NCI-H1930 (cell line): ENCODE measurements at places on chromosomes 4 and X.

- DNase-seq, result no peak
These were observed 14.3 kb upstream of the GABRE start for GRCh38 chrX:151988706-151989299.

GRCh38 chr4:175970724-175971123, 94.9 kb upstream of the WDR17 start:
- DNase-seq, result no peak

DNA sequence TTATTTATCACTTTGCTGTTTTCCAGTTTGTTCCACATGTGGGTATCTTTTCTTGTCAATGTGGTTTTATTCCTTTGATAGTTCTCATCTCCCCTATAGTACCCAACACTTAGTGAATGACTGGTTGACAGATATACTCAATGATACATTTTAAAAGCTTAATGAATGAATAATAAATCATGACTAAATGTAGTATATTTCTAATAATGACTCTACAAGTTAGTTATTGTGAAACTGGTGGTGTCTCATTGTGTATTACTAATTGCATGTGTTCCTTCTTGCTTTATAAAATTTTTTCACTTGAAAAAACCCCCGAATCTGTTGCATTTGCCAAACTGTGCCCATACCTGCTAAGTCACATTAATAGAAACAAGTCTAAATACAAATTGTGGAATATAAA, 95.4 kb downstream of the MBNL3 start:
- no peak for DNase-seq

GRCh38 chr4:58313444-58313843, 1203.3 kb upstream of the IGFBP7 start:
- no peak for DNase-seq

DNA sequence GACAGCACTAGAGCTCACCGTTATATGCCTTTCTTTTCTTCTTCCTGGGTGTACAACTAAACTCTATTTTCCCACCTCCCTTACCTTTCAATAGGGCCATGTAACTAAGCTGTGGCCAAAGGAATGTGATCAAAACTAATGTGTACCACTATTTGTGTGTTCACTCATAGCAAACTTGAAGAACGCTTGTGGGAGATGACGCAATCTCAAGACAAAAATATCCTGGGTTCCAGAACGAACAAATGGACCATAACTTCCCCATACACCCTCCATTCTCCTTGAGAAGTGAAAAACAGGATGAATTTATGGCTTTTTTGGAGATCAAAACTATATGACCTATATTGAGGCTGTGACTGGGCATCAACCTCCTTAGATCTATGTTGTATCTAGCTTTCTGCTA, 139.7 kb upstream of the GLRA2 start:
- DNase-seq, result no peak

DNA sequence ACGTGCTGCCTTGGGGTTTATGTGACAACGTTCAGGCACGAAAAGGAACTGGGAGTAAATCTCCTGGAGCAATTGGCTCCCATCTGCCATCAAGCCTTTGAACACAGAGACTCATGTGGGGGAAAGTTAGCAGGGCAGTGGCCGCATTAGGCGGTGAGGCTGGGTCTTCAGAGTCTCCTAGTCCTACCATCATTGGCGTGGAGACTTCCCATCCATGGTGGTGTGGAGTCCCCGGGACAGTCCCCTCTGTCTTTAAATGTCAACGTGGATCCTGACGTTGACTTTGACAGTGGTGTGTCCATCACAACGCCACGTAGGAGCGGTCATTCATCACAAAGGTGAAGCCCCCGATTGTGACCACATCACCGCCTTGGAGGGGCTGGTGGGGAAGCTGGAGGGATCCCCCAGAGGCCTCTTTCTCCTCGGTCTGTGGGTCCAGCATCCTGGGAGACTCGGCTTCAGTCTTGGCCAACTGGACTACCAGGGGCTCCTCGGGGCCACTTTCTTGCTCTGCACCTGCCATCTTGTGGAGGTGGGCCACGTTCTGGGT, 21.8 kb downstream of the CRLF2 start:
- no peak for DNase-seq

DNA sequence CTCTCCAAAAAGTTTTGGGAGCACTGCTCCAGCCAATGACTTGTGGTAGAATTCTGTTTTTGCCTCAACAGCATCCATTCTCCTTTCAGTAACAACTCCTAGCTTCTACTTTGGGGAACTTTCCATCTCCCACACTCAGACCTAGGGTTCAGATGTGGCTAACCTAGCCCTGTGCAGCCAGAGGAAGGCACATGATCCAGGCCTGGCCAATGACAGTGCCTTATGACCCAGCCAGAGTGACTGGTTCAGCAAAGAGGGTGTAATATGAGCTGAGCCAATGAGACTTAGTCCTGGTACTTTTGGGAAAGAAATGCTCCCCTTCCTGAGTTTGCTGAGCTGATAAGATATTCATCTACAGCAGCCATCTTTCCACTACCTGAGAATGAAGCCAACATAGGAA, 5.4 kb upstream of the USP46 start:
- DNase-seq, result no peak

DNA sequence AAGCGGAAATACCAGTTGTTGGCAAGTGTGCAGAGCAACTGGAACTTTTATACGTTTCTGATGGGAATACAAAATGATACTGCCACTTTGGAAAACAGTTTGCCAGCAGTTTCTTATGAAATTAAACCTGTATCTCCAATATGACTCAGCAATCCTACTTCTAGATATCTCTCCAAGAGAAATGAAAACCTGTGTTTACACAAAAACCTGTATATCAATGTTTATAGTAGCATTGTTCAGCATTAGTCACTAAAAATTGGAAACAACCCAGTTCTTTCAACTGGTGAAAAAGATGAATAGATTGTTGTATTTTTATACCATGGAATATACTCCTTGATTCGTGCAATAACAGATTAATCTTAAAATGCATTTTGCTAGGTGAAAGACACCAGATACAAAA, 26.8 kb downstream of the ATP7A start:
- DNase-seq, result no peak

DNA sequence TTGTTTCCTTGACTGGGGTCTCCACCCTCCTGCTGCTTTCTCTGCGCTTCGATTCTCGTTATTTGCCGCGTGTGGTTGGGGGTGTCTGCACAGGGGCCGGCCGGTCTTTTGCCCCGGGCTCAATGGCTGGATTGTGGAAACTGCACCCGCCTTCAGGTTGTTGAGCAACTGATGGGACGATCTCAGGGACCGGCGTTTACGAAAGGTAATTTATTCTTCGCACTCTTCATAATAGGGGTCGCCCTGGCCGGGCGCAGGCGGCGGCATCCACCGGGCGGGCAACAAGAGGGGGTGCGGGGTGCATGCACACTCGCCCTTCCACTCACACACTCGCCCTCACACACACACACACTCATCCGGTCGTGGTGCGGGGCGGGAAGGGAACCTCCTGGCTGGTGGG, 1.4 kb downstream of the ADGRL3 start:
- DNase-seq, result no peak

GRCh38 chr4:163948920-163949455, 454.5 kb downstream of the TMA16 start:
- no peak for DNase-seq

DNA sequence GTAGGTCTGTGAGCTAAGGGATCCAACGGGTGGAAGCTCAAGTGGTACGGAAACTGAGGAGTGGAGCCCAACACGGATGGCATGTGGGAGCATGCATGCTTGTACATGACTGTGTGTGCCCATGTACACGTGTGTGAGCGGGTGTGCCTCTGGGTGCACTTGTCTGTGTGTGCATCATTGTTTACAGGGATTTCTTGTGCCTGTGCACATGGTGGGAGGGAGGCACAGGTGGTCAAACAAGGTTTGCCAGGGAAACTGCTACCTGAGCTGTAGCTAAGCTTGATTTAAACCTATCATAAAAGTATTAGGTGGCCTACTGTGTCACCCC, 122.5 kb upstream of the MAMLD1 start:
- no peak for DNase-seq

GRCh38 chr4:80155316-80155982, 41.9 kb upstream of the PRDM8 start:
- no peak for DNase-seq

DNA sequence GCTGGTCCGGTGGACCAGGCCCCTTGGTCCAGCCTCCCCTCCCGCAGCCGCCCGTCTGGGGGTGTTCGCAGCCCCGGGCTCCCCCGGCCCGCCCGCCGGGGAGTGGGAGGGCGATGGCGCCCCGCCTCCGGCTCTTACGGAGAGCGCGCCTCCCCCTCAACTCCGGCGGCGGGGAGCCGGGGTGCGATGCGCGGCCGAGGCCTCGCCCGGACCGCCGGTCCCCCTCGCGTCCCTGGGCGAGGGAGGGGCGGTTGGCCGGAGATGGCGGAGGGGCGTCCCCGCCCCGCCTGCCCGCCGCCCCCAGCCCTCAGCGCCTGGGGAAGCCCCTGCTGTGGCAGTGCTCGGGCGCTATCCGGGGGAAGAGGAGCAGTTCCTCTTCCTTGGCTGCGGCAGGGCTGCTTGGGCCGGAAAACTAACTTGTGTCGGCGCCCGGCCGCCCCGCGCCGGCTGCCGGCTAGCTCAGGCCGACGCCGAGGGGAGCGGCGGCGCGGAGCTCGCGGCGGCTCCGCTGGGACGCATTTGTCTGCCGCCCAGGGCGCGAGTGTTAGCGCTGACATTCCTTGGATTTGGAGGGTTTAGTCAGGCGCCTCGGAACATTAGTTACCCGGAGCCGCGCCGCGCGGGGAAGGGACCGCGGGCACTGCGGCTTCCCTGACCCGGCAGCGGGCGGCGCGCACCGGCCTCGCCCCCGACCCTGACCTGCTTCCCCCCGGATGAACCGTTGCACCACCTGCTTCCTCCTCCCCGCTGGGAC, 994 bp downstream of the GALNT7 start:
- DNase-seq, result peak; percentile 18

DNA sequence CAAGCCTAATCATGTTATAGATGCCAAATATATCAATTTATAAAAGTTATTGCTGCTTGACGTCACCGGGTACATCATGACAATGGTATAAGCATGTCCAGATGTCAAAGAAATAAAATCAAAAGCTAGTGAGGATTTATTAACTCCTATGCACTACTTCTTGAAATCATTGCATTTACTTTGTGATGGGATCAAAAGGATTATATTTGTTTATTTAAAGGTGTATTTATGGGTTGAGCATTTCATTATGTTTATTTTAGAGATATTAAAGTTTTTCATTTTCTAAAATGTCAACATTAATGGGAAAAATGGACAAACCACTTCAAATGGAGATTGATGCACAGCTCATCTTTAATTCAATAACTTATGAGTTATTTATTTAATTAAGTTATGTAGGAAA, 277.8 kb downstream of the EPHA5 start:
- DNase-seq, result no peak

DNA sequence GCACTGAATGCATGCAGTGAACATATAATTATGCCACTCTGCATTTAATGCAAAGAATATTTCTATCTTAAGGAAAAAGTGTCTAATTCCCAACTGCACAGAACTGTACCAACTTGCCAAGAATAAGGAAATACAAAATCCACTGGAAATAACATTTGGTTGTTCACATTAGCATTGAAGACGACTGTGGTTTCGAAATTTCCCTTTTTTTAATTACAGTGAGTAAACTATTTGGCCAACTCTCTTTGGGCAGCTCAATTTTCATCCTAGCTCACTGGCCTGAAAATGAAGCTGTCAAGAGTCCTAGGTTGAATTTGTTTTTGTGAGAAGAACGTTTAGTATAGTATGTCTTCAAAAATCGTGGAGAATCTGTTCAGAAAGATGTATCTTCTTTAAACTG, 81.6 kb upstream of the MID1 start:
- DNase-seq, result no peak

DNA sequence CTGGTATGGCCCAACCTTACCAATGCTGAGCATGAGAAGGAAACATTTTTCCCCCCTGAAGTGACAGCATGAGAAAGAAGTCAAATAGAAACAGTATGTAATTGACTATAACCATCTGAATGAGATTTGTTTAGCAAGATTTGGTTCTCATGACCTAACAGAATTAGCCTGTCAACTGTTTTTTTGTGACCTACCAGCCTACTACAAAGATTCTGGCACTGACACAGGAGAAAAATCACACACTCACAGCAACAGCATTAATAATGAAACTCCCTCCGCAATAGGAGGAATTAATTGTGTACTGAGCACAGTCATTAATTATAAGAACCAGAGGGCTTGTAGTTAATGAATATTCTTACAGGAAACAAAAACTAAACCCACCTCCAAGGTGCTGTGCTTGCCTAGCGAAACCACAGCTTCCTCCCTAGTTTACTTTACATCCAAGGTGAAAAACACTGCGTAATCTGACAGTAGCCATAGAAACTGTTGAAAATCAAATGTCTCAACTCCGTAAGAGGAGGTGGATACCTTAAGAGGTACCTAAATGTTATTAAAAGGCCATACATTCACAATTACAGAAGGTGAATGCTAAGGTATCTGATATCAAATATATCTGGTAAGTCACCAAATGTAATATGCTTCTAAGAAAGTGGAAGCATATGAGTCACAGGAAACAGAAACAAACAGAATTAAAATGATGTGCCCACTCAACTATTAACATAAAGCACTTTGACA, 34.9 kb downstream of the MMRN1 start:
- no peak for DNase-seq

GRCh38 chr4:41256131-41256739, 493 bp upstream of the UCHL1 start:
- peak; percentile 13 for DNase-seq

DNA sequence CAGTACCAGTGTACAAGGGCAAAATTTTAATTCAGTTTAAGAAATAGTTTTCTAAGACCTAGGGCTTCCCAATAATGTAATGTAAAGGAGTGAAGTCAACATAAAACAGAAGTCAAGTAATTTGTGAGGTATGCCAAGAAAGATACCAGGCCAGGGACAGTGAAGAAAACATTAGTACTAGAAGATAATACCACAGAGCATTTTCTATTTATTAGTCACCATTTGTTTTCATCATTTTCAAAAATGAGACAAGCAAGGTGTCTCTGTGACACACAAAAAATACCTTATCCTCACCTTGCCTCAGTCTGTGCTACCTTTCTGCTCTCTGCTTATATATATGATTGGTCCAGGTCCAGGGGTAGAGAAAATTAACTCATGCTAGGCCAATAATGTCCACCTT, 46.8 kb downstream of the VEGFC start:
- no peak for DNase-seq

- DNase-seq, result no peak
These were observed 115.0 kb downstream of the VCX3B start for GRCh38 chrX:8579602-8580001.

DNA sequence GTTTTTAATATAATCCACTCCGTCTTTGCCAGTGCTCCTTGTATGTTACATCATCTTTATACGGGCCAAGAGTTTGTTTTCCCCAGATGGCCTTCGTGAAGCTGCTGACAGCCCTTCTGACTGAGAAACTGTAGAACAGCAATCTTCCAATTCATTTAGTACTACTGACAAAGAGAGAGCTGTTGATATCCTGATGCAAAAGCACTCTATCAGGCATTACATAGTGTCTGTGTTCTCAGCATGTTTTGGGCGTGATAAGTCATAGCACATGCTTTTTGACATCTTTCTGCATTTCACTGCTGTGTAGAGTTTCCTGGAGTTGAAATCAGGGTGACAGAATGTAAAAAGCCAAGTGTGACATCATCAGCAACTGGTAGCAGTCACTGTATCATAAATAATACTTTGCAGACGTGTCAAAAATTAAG, 746.3 kb upstream of the FAM241A start:
- DNase-seq, result no peak
